ENCODE measurements at places on chromosomes 5 and 9. TPM values are rescaled to one million over a fixed set of nuclear protein-coding genes. Genes with fewer than 3 reads are reported as not detected.

IFNK gene
- not detected for polyA plus RNA-seq

MAST4 gene
- 0.24 TPM for polyA plus RNA-seq

LCN10 gene
- polyA plus RNA-seq, result not detected

EXOC3 gene
- 59.7 TPM for polyA plus RNA-seq

AJM1 gene
- polyA plus RNA-seq, result 0.10 TPM

GRCh38 chr9:134957165-134957944 is 39.6 kb upstream of the FCN1 start:
- DNase-seq, result no peak

GRCh38 chr5:81164476-81164875 is 68.6 kb upstream of the CKMT2 start:
- DNase-seq, result no peak

DNA sequence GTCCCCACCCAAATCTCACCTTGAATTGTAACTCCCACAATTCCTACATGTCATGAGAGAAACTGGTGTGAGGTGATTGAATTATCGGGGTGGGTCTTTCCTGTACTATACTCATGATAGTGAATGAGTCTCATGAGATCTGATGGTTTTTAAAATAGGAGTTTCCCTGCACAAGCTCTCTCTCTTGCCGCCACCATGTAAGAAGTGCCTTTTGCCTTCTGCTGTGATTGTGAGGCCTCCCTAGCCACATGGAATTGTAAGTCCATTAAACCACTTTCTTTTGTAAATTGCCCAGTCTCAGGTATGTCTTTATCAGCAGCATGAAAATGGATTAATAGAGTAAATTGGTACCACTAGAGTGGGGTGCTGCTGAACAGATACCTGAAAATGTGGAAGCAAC is 140.9 kb downstream of the ARHGEF28 start:
- DNase-seq, result no peak

DNA sequence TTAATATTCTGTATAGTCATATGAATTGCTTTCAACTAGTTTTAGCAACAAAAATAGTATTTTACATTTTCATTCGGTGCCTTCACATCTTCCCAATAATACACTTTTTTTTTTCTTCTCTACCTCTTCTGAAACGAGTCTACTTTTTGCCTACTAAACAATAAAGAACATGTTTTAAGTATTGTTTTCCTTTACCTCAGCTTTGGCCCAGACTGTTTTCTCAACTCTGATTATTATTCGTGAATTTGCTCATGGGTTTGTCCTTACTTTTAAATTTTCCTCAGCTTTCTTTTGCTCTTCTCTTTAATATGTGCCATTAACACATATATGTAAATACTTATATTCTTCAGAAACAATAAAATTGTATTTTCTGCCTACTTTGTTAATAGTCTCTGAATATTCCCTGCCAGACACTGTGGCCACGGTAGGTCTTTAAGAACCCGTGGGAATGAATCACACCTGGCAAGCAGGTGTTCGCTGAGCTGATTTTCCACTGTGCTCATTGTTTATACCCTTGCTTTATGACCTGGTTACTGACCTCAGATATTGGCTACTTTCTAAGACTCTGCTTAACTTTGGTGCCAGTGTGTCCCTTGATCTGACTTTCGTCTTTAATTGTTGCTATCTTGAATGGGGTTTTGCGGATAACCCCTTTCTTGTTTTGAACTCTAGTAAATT is 49.1 kb downstream of the FAM170A start:
- no peak for DNase-seq

GRCh38 chr5:31502506-31502905 is 29.4 kb downstream of the DROSHA start:
- DNase-seq, result no peak

DNA sequence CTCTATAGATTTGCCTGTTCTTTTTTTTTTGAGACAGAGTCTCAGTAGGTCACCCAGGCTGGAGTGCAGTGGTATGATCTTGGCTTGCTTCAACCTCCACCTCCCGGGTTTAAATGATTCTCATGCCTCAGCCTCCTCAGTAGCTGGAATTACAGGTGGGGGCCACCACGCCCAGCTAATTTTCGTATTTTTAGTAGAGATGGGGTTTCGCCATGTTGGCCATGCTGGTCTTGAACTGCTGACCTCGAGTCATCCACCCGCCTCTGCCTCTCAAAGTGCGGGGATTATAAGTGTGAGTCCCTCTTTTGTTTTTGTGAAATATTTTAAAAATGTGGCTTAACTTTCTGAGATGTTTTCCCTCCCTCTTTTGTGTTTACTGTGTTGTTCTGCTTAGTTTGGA is 29.2 kb downstream of the HSPA4 start:
- DNase-seq, result no peak

DNA sequence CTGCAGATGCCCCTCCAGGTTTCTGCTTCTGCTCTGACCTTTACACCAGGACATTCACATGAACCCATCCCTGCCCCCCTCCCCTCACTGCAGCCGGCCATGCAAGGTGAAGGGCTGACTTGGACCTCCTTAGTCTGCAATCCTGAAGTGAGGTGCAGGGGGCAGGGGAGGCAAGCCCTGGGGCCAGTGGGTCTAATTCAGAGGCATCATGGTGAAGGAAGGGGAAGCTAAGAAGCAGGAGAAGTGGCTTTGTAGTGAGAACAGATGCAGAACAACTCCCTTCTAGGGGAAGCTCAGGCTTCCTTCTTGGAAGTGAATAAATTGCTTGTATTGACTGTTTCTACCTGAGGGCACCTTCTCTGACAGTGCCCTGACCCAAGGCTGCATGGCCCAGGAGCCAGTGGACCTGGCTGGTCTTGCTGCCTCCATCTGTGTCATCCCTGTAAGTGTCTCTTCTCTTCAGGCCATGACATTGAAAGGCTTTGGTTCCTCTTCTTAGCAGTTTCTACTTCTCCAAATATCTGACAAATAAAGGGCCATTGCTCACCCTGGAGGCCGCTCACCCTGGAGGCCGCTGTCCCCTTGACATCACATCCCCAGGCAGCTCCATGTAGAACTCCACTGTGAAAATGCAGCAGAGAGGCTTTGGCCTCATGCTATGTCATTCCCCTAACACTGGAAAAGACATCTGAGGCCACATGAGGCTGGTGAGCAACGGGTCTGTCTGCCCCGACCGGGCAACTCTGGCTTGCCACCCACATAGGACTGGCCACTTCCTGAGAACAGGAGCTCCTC is 55.3 kb downstream of the GADD45G start:
- peak; percentile 80 for DNase-seq

- DNase-seq, result peak; percentile 65
These were observed 32.6 kb upstream of the EGFL7 start for GRCh38 chr9:136629879-136630661.

Measured in CD14-positive monocyte (primary cell).